ENCODE measurements at places on chromosomes 1 and 21. TPM values are rescaled to one million over a fixed set of nuclear protein-coding genes. Genes with fewer than 3 reads are reported as not detected.

Gene KMO
- 0.13 TPM for total RNA-seq

Gene ICOSLG
- 1.5 TPM for total RNA-seq

Gene WNT9A
- 6.5 TPM for total RNA-seq

Gene PLA2G2A
- 59.6 TPM for total RNA-seq

DNA sequence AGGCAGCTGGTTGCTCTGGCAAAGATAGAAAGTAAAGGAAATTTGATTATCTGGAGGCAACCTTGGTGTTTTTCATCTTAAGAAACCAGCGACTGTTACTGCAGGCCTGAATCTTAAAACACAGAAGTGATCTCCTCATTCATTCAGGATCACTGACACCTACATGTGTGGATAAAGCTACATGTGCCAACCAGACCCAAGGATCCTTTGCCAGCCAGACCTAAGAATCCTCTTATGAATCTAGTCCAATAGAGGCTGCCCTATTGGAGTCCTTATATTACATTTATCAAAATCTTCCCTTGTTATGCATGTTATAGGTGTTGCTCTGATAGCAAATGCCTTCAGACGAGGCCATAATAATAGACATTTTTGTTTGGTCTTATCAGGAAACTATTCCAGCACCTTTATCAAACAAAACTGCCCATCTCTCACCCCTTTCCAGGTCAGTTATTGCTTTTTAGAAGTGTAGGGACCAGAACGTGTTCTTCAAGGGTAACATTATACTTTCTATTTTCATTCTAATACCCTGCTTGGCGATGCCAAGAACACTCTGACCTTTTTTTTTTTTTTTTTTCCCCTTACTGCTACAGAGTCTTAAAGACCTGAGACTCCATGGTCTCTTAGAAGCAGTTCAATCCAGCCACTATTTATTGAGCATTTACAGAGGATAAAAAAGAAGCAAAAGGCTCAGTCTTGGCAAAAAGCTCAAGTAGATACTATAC lies 175.5 kb upstream of the PTBP2 start:
- no peak for DNase-seq
